ENCODE measurements at places on chromosomes 16 and 17. TPM values are rescaled to one million over a fixed set of nuclear protein-coding genes. Genes with fewer than 3 reads are reported as not detected.

DNA sequence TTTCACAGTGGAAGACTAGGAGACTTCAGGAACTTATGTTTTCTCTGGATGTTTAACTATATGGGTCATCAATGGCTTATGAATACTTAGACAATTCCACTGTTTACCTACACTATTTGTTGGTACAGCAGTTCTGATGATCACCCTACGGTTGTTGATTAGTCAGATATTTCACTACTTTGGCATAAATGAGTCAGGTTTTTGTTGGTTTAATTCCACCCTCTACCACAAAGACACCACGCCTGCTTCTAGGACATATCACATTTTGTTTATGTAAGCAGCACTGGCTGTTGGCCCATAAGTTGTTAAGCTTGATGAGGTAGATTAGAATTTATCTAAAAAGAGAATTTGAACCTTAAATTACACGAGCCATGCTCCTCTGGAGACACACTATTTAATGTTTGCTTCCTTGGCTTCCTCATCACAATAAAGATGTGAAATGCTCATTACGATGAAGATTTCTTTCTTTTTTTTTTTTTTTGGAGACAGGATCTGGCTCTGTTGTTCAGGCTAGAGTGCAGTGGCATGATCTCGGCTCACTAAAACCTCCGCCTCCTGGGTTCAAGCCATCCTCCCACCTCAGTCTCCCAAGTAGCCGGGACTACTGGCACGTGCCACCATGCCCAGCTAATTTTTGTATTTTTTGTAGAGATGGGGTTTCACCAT lies 4.3 kb downstream of the GDE1 start:
- DNase-seq = no peak

GRCh38 chr17:35584061-35584460 lies 3.1 kb upstream of the AP2B1 start:
- DNase-seq = no peak

DNA sequence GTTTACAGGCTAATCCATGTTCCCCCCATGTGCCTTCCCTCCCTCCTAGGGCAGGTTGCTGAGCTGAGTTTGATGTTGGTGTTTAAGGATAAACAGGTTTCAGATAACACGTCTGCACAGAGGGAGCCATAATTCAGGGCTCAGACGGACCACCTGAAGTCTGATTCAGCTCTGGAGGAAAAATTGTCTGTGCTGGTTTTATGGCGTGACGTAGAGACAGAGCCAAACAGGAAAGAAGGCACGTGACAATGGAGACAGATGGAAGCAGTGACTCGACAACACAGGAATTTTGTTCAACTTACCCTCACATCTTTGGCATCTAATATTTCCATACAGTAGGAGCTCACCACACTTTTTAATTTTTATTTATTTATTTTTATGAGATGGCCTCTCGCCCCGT lies 10.7 kb upstream of the USP10 start:
- DNase-seq = no peak

DNA sequence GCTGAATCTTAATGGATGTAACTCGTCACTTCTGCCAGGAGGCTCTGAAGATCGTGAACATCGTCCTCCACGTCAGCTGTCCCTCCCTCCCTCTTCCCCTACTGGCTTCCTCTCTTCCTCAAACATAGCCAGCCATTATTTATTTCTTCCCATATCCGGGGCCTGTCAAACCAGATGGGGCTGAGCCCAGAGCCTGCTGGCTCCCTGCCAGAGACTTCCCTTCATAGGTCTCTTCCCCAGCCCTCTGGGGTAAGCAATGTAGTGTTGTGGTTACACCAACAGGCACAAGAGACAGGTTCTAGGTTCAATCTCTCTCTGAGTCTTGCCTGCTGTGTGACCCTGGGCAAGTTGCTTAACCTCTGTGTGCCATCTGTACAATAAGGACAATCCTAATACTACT lies 40.1 kb upstream of the ZFP90 start:
- DNase-seq = no peak

DNA sequence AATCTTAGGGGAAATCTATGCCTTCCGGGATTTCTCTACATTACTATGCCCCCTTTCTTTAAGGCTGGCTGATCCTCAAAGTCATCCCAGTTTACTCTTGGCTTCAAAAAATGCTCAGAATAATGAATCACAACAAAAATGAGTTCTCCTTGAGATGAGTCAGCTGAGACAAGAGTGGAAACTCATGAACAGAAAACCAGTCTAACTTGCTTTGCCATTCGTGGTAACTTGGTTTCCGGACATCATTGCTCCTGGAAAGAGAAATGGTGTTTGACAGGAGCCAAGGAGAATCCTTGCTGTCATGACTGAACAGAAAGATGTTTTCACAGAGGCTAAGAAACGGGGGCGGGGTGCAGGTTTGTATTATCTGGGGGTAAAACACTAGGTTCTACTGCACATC lies 435.6 kb upstream of the DYNLRB2 start:
- no peak for DNase-seq

HBZ gene
- not detected for total RNA-seq

TPSG1 gene
- not detected for total RNA-seq

DNA sequence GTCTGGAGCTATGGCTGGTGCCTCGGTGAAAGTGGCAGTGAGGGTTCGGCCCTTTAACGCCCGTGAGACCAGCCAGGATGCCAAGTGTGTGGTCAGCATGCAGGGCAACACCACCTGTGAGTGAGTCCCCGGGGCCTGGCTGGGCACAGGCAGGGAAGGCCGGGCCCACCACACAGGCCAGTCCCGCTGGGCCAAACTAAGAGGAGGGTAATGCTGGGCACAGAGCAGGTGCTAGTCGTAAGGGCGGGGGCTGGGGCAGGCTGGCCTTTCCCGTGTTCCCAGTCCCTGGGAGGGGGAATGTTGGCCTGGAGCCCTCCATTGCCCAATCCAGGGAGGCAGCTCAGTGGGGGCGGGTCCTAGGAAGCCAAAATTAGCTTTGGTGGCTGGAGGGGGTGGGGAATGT lies 2.5 kb downstream of the KIF1C start:
- DNase-seq = no peak

DNA sequence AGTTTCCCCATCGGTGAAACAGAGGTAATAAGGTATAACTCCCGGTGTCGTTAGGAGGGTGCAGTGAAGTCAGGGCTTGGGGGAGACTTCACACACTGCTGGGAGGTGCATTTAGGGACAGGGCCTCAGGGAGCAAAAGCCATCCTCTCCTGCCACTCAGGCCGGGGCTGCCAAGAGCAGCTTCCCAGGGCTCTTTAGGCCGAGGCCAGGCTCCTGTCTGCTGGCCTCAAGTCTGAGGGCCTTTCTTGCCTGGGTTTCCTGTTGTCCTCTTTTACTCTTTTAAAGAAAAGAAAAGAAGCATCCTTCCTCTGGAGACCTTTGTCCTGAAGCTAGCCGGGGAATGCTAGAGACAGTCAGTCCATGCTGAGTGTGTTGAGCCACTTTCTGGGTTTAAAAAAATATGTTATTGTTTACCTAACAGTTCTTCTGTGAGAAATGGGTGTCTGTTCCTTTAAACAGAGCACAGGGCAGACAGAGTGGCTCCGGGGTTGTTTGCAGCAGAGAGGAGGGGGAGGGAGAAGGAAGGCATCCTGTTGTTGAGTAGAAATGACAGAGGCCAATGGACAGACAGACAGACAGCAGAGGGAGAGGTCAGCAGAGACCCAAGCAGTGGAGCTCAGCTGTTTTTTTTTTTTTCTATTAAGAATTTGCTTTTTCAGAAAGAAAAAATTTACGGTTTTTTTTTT lies 79.1 kb downstream of the C17orf67 start:
- no peak for DNase-seq

DNA sequence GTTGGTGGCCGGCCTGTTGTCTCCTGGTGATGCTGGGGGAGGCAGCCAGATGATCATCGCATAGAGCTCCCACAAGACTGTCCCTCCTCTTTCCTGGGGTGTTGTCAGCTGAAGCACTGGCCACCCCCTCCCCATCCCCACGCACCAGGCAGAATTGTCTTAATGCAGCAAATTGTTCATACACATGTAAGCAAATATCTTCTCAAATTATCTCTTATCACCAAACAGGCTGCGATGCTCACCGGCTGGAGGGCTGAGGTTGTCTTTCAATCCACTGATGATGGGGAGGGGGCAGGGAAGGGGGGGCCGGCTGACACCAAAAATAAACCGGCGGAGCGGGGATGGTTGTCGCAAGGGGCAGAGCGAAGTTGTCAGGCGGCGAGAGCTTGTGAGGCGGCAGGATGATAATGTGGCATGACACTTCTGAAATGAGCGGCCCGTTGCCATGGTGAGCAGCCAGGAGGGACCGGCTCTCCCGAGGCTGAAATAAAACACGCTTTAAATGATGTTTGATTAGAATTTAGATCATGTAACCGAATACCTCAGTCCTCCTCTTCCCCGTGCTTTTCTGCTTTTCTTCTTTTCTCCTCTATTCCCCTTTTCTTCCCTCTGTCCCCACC lies 59.8 kb downstream of the MRM1 start:
- no peak for DNase-seq

DNA sequence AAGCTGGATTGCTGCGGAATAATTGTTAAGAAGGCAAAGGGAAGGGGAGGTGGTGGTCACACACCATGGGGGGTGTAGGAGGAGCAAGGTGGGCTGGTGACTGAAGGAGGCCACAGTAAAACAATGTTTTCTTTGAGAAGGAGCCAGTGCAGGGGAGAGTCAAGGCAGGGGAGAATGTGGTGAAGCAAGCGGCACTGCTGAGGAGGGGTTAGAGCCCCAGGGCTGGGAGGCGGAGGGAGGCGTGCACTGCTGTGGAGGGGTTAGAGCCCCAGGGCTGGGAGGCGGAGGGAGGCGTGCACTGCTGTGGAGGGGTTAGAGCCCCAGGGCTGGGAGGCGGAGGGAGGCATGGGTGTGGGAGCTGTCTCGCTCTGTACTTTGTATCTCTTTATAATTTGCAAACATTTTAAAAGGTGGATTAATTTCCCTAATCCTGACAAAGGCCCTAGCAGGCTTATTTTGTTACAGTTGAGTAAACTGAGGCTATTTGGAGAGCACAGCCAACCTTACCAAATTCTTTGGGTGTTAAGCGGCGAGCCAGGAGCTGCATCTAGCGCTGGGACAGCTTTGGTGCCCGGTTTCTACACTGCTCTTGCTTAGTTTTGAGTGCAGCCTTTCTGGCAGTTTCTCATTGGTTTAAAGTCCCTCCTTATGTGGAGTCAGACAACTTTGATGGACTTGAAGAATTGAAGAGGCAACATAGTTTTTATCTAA lies 20.9 kb downstream of the RPTOR start:
- no peak for DNase-seq

DNA sequence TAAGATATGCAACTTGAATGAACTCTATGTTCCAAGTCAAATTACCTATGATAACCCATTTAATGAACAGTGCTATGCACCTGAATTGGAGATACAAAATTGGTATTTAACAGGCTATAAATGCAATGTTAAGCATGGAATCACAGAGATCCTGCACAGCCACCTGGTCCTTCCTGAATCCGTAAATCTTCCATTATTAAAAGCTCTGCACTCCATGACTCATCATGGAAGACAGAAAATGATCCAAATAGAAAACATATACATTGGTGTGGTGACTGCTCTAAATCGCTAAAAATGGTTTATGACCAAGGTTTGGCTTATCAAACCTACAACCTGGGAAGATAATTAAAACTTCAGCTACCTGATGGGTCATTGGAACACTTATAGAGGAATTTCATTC lies 45.3 kb downstream of the GLG1 start:
- no peak for DNase-seq

DNA sequence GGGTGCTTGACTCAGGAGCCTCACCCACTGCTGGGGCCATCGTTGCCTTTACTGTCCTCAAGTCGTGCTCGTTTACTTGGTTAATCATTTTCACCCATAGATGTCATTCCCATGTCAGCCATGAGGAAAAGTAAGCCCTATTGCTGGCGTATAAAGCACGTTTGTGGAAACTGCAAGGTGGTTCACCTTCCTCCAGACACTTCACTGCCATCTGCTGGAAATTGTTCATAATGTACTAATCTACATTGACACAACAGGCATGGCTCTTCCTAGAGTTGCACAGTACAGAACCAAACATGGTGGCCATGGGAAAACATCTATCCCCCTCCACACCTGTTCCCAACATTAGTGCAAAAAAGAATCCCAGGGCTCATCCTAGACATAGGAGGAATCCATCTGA lies 116.6 kb downstream of the ZNF18 start:
- DNase-seq = no peak

C16orf86 gene
- total RNA-seq = 3.6 TPM

GRCh38 chr16:70418274-70418992 lies 20.5 kb downstream of the ST3GAL2 start:
- DNase-seq = no peak

RNF227 gene
- 6.7 TPM for total RNA-seq

DNA sequence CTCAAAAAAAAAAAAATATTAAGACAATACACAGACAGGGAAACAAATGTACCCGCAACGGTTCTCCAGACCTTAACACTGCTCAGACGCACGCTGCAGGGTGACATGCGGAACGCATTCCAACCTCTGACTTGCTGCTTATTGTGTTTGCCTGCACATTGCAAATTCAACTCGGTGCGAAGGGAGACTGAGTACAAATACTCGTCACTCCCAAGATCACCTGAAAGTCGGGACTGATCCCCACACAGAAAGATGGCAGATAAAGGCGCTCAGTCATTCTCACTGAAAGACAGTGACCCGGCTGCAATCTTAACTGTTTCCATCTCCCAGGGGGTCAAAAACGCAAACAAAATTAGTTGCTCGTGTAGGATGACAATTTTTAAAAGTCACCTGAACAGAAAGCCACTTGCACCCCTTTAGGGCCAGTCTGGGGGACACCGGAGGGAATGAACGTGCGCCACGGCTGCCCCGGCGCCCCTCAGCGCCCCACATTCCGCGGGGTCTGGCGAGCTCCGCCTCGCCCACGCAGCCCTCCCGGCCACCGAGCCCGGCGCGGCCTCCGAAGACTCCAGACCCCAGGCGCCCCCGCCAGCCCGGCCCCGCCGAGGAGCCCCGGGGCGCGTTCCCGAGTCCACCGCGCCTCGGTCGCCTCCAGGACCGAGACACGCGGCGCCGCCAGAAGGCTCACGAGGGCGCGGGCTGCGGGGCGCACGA lies 589 bp downstream of the CLCN7 start:
- peak; percentile 7 for DNase-seq

LITAFD gene
- total RNA-seq = not detected

GRCh38 chr17:72501404-72502370 lies 380.9 kb downstream of the SOX9 start:
- no peak for DNase-seq

DNA sequence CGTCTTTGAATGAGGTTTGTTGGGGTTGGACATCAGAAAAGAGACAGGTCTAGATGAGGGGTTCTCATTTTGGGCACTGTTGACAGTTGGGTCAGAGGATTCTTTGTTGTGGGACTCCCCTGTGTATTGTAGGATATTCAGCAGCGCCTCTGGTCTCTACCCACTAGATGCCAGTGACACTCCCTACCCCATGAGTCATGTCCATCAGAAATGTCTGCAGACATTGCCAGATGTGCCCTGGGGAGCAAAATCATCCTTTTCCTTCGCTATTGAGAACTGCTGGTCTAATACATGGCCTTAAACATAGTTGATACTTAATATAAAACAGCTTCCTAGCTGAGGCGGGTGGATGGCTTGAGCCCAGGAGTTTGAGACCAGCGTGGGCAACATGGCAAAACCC lies 3.1 kb downstream of the ABAT start:
- DNase-seq = no peak

DNA sequence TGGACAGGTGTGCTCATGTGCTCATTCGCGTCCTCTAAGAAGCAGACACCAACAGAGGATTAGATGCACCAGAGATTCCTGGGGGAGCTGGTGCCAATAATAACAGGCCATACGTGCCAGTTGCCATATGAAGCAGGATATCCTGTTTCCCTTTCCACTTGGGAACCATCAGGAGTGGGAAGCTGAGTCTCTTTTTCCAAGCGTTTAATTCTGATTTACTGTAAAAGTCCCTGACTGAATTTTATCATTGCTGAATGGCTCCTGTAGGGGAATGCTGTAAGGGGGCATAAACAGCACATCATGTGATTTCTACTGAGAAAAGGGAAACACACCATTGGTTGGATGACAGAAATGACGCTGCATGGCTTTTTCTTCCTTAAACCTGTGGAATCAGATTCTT lies 113.3 kb downstream of the IRF8 start:
- DNase-seq = no peak
